ENCODE measurements at places on chromosomes 1 and 21.
A peak's percentile ranks its signal among the peaks of the same experiment; 100 is the strongest.

DNA sequence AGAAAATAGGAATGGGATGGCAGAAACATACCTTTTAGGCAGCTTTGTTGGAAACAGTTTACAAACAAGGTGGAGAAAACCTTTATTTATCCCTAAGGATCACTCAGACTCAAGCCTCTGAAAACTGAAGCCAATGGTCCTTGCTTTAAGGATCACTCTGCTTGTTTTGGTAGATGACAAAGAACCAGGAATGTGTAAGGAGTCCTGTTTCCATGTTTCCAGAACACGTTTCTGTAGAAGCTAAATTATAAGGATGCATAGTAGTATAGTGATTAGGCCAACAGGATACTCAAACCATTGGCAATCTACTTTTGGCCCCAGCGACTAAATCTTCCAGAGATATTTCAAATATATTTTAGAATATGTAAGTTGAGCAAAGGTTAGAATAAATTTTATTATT is 149.1 kb upstream of the HP1BP3 start:
- H3K4me3 ChIP-seq = peak overlapping the region; percentile 14
- peak overlapping the region; percentile 57 for H3K27ac ChIP-seq
- no peaks in the 10 kb centered on the region for H3K27me3 ChIP-seq
- peaks cover 5% of the 10 kb centered on the region for H3K36me3 ChIP-seq
- peak; percentile 10 for DNase-seq

DNA sequence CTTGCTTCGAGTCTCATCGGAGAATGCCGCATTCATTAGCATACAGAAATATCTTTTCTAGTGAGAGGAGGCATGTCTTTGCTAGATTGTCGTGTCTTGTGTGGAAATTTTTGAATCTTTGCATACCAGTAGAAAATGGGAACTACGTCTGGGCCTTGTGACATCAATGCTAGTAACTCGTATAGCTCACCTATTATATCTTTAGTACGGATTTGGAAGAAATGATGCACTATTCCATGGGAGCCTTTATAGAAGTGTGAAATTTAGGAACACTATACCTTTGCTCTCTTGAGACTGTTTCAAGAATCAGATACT is 835 bp downstream of the UHMK1 start:
- peaks cover 10% of the 10 kb centered on the region for H3K36me3 ChIP-seq
- no peak for DNase-seq
- no peak overlapping the region for H3K27ac ChIP-seq
- peak overlapping the region; percentile 85 for H3K4me3 ChIP-seq

DNA sequence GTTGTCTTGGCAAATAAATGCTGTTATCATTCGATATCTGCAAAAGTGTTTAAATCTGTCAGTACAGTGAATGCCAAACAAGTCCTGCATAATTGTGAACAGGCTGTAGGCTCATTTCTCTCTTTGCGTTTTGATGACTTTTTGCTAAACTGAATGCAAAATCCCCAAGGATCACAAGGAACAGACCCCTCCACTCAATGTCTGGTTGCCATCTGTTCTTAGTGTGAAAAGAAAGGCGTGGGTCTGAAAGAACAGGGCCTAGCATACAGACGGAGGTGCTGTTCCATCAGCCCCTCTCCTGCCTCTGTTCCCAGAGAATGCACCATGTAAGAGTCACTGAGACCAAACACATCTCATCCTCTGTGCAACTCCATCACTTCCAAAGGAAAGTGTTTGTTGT is 40.4 kb downstream of the EIF2B3 start:
- no peaks in the 10 kb centered on the region for H3K4me1 ChIP-seq
- H3K36me3 ChIP-seq = no peaks in the 10 kb centered on the region
- no peak for DNase-seq
- H3K27me3 ChIP-seq = no peaks in the 10 kb centered on the region

- no peak overlapping the region for H3K27ac ChIP-seq
- peaks cover 9% of the 10 kb centered on the region for H3K4me1 ChIP-seq
- DNase-seq = no peak
- no peaks in the 10 kb centered on the region for H3K27me3 ChIP-seq
- H3K36me3 ChIP-seq = no peaks in the 10 kb centered on the region
These were observed 111.8 kb downstream of the PAPPA2 start for GRCh38 chr1:176574756-176575155.

- no peak overlapping the region for H3K4me3 ChIP-seq
- H3K36me3 ChIP-seq = no peaks in the 10 kb centered on the region
- no peak overlapping the region for H3K27ac ChIP-seq
These were observed 68.4 kb downstream of the PRDM16 start for GRCh38 chr1:3137111-3138100.

GRCh38 chr1:199243423-199244061 is 604.7 kb downstream of the PTPRC start:
- DNase-seq = peak; percentile 63
- no peaks in the 10 kb centered on the region for H3K36me3 ChIP-seq
- H3K27me3 ChIP-seq = no peaks in the 10 kb centered on the region
- H3K4me1 ChIP-seq = no peaks in the 10 kb centered on the region

DNA sequence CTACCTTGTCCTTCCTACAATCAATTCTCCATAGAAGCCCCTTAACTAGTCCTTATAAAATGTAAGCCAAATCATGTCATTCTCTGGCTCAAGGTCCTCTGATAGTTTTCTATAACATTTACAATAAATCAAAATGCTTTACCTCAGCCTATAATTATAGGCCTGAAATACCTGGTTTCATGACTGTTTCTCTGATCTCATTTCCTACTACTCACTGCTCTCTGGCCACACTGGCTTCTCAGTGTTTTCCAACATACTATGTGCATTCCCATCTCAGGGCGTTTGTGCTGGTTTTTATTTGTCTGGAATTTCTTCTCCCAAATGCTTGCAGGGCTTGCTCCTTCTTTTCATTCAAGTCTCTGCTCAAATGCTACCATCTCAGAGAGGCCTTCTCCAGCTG is 67.9 kb upstream of the MAGI3 start:
- no peak overlapping the region for H3K27ac ChIP-seq
- H3K4me3 ChIP-seq = no peak overlapping the region
- no peaks in the 10 kb centered on the region for H3K27me3 ChIP-seq
- no peaks in the 10 kb centered on the region for H3K4me1 ChIP-seq
- H3K36me3 ChIP-seq = no peaks in the 10 kb centered on the region
- no peak for DNase-seq

DNA sequence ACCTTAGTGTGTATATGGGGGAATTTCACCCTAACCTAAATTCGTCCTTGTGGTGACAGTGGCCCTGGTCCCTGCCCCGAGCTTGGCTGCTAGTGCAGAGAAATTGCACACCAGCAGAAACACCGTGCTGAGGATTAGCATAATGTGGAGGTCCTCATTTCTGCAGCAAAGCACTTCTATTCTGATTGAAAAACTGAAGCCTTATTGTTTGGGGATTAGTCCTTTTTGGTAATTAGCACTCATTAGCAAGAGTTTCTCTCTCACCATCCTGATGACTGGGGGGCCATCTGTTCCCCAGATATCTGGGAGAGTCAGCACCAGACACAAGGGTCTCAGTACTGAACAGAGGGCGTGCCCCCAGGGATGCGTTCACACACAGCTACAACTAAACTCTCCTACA is 55.2 kb downstream of the AJAP1 start:
- H3K4me3 ChIP-seq = no peak overlapping the region
- peaks cover 36% of the 10 kb centered on the region for H3K27me3 ChIP-seq
- H3K27ac ChIP-seq = no peak overlapping the region
- peaks cover 27% of the 10 kb centered on the region for H3K4me1 ChIP-seq

DNA sequence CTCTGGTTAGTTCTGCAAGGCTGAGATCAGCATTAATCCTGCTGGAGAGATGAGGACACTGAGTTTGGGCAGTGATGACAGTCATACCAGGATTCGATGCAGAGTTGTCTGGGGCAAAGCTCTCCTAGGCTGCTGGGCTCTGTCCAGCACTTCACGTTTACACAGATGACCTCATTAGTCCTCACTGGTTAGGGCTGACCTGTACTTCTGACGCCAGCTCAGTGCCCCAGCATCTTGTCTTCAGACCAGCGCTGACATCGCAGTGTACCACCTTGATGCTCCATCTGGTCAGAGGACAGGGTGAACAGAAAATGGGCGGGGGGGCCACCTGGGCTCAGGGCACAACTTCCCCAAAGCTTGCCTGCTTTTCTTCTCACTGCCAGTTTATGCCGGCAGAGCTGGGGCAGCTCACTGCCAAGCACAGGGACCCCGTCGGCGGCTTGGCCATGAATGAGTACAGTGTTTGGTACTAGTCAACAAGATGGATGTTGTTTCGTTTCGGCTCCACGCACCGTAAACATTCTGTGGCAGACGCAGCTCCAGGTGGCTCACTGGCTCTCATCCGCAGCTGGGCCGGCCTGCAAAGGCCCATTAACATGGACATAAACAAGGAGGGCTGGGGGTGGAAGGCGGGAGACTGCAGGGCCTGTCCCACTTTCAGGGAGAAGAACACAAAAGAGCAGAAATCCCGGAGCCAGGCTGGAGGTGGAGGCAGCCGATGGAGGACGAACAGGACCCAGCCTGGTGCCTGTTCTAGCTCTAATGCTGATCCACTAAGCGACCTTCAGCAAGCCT is 118.7 kb downstream of the GLIS1 start:
- no peaks in the 10 kb centered on the region for H3K4me1 ChIP-seq
- DNase-seq = no peak
- H3K4me3 ChIP-seq = no peak overlapping the region
- H3K36me3 ChIP-seq = no peaks in the 10 kb centered on the region

DNA sequence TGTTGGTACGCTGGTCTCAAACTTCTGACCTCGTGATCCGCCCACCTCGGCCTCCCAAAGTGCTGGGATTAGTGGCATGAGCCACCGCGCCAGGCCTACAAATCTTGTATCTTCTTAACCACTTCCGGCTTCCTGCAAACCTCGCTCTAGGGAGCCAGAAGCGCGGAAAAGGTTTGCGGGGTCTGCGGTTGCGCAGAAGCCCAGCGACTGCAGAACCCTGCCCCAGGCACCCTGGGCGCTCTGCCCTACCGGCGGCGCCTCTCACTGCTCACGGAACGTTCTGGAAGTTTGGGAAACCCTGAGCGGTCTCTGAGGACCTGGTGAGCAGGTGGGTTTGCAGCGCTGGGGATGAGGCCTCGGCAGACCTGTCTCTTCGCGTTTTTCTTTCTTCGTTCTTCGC is at the start of gene C1orf146:
TSS of gene C1orf146 (plus strand) at position 195 of the 400 bp plus-strand sequence. CDS start 13,506 bp downstream, outside the sequence.
- DNase-seq = no peak
- H3K27me3 ChIP-seq = no peaks in the 10 kb centered on the region
- H3K27ac ChIP-seq = no peak within 1 kb of the TSS
- H3K4me1 ChIP-seq = no peaks in the 10 kb centered on the region

GRCh38 chr1:228392111-228392936 is 14.3 kb downstream of the TRIM11 start:
- no peak for DNase-seq
- no peak overlapping the region for H3K27ac ChIP-seq
- no peaks in the 10 kb centered on the region for H3K27me3 ChIP-seq

- H3K27ac ChIP-seq = no peak overlapping the region
- H3K36me3 ChIP-seq = no peaks in the 10 kb centered on the region
- H3K27me3 ChIP-seq = no peaks in the 10 kb centered on the region
- no peaks in the 10 kb centered on the region for H3K4me1 ChIP-seq
- no peak overlapping the region for H3K4me3 ChIP-seq
These were observed 59.2 kb upstream of the KCNK2 start for GRCh38 chr1:215023155-215023832.

DNA sequence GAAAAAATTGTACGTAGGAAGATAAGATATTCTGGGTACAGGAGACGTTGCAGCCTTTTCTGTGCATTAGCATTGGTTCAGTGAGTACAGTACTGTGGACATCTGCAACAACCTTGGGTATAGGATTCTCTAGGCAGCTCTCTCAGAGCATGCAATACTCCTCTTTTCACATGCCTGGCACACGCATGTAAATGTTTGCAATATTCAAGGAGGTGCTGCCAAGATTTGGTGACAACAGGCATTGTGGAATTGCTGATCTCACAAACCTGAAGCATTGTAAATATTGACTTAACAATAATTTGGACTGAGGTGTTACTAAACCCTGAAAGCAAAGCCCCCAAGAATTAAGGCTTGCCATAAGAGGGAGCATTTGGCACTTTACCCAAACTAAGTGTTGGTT is 126.8 kb downstream of the GRIK1 start:
- H3K4me3 ChIP-seq = no peak overlapping the region
- no peak for DNase-seq
- H3K27ac ChIP-seq = no peak overlapping the region
- H3K4me1 ChIP-seq = peaks cover 10% of the 10 kb centered on the region
- H3K36me3 ChIP-seq = no peaks in the 10 kb centered on the region

- no peak overlapping the region for H3K4me3 ChIP-seq
- peaks cover 4% of the 10 kb centered on the region for H3K4me1 ChIP-seq
- H3K27me3 ChIP-seq = no peaks in the 10 kb centered on the region
- no peaks in the 10 kb centered on the region for H3K36me3 ChIP-seq
- no peak overlapping the region for H3K27ac ChIP-seq
- peak; percentile 55 for DNase-seq
These were observed 1211.0 kb upstream of the ADGRL4 start for GRCh38 chr1:80217377-80217986.

- peaks cover 6% of the 10 kb centered on the region for H3K4me1 ChIP-seq
- H3K4me3 ChIP-seq = no peak overlapping the region
- H3K27me3 ChIP-seq = no peaks in the 10 kb centered on the region
- no peak for DNase-seq
These were observed 62.7 kb downstream of the CACHD1 start for GRCh38 chr1:64532646-64533045.

- H3K27ac ChIP-seq = no peak overlapping the region
- H3K4me3 ChIP-seq = no peak overlapping the region
- H3K27me3 ChIP-seq = no peaks in the 10 kb centered on the region
- peak; percentile 46 for DNase-seq
- H3K36me3 ChIP-seq = no peaks in the 10 kb centered on the region
These were observed 51.8 kb downstream of the FBXO2 start for GRCh38 chr1:11602424-11602823.

DNA sequence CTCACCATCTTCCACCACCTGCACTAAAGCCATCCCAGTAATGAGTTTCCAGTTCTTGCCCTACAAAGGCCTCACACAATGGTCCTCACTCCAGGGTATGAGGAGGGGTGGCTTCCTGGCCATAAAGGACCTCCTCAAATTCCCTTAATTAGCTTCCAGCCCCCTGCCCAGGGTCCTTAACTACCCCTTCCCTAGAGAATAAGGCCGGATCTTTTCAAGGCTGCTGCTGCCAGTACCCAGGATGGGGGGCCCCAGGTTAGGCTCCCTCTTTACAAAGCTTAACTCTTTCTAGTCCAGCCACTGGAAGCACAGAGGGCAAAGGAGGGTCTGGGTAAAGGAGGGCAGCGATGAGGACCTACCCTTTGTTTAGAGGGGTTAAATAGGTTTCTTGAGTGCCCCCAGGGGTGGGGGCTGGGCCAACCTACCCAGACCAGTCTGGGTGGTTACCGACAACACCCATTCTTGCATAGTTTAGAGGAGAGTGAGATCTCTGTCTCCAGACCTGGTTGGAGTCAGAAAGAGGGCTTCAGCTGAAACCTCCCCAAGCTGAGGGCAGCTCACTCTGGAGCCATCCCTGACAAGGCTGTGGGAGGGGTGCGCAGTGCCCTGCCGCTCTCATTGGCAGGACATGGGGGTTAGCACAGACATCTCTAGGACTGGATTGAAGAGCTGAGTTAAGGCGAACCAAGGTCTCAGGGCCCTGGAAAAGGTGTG is 7.1 kb downstream of the BLACAT1 start:
- peak overlapping the region; percentile 37 for H3K4me3 ChIP-seq
- H3K27me3 ChIP-seq = no peaks in the 10 kb centered on the region
- DNase-seq = peak; percentile 92
- no peaks in the 10 kb centered on the region for H3K36me3 ChIP-seq
